ENCODE measurements at places on chromosomes 1 and 21.
A peak's percentile ranks its signal among the peaks of the same experiment; 100 is the strongest.

DNA sequence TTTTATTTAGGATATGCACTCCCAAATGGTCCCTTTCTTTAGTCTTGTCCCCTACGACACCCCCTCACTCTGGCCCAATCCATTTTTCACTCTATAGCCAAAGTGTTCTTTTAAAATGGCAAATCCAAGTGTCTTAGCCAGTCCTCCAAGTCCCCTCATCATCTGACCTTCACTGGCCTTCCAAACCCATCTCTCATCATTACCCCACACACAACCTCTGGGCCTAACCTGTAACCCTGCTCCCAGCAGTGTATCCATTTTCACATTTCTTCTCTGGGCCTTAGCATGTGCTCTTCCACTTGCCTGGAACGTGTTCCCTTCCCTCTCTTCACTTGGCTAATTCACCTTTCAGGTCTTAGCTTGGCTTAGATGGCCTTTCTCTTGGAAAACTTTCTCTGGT lies 6.5 kb upstream of the ARL8A start:
- no peak for DNase-seq

GRCh38 chr1:93750955-93751354 lies 69.3 kb upstream of the BCAR3 start:
- no peak for DNase-seq

GRCh38 chr21:31766899-31767298 lies 35.0 kb upstream of the SCAF4 start:
- no peak for DNase-seq

- DNase-seq, result peak; percentile 94
Measured at GRCh38 chr1:97192872-97193572, 471.4 kb downstream of the PTBP2 start.

GRCh38 chr1:222923506-222923905 lies 108.7 kb downstream of the DISP1 start:
- no peak for DNase-seq

GRCh38 chr1:201331166-201331565 lies 46.3 kb downstream of the TNNT2 start:
- no peak for DNase-seq

DNA sequence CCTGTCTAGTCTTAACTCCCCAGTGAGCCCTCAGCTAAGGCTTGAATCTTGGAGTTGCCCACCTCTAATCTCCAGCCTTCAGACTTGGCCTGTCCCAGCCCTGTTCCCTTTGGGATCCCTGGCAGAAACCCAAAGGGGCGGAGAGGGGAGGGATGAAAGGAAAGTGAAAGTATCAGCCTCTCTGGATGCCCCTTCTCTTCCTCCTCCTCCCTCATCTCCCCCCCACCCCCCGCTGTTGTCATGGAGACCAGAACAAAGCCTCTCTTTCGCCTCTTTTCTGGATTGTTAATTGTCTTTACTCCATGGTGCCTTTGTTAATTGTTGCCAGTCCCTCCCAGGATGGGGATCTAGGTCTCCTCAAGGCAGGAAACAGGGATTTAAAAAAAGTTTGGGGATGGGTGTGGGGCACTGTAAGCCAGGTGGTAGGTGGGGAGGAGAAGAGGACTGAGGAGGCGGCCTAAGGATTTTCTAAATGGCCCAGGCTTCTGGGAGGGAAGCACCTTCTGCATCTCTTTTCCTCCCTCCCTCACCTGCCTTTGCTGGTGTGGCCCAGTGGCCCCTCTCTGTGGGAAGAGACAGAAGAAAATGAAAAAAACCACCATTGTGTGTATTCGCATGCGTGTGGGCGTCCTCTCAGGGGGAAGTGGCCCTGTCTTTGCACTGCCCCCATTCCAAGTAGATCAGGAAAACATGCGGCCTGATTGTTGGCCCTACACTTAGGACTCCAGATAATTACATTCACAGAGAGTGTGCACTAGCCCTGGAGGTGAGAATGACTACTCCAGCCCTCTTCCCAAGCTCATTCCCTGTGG lies 7.5 kb upstream of the SOX13 start:
- no peak for DNase-seq

GRCh38 chr1:197465528-197466327 lies 197.7 kb downstream of the CRB1 start:
- DNase-seq, result no peak

- DNase-seq, result no peak
Measured at GRCh38 chr1:223312705-223313414, 51.1 kb downstream of the SUSD4 start.

- no peak for DNase-seq
Measured at GRCh38 chr1:54575161-54575560, 27.1 kb downstream of the ACOT11 start.

DNA sequence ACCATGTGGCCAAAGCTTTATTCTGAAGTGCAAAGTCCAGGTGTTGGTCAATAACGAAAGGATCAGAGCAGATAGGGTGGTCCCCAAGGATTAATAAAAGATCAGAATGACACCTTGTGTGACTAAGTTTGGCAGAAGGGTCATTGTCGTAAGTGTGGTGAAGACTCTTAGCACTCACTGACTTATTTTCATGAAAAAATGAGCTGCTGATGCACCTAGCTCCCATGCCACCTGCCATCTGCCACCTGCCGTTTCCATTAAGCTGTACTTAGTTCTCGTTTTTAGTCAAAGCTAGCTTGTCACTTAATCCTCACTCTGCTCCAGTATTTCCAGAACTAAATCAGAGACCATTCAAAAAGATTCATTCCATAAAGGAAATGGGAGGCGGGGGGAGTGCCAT lies 112.6 kb downstream of the SEC16B start:
- no peak for DNase-seq

DNA sequence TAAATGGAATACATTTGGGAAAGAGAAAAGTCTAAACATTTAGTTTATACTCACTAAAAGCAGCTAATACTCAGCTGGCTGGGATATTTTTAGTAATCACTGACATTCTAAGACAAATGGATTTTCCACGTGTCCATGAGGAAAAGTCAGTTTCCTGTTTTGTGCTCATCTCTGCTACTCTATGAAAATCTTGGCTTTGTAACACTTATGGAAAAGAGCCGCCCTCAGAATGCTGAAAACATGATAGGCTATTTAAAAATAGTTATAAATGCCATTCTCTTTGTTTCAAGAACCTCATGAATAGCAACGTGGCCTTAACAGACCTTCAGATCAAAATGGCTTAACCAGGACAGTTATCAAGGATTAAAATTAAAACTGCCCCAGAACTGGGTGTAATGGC lies 29.9 kb downstream of the MRAP start:
- DNase-seq, result no peak

GRCh38 chr1:218217040-218217439 lies 68.1 kb upstream of the RRP15 start:
- no peak for DNase-seq

GRCh38 chr1:181656491-181656890 lies 173.2 kb downstream of the CACNA1E start:
- no peak for DNase-seq

- no peak for DNase-seq
Measured at GRCh38 chr1:215987092-215987875, 420.2 kb downstream of the KCTD3 start.

- peak; percentile 60 for DNase-seq
Measured at GRCh38 chr1:80217377-80217986, 1211.0 kb upstream of the ADGRL4 start.

- no peak for DNase-seq
Measured at GRCh38 chr1:118217141-118217838, 32.3 kb upstream of the SPAG17 start.

GRCh38 chr1:75836528-75837100 lies 39.9 kb downstream of the MSH4 start:
- DNase-seq, result no peak
